ENCODE measurements at places on chromosomes 12 and 14. TPM values are rescaled to one million over a fixed set of nuclear protein-coding genes. Genes with fewer than 3 reads are reported as not detected.

DNA sequence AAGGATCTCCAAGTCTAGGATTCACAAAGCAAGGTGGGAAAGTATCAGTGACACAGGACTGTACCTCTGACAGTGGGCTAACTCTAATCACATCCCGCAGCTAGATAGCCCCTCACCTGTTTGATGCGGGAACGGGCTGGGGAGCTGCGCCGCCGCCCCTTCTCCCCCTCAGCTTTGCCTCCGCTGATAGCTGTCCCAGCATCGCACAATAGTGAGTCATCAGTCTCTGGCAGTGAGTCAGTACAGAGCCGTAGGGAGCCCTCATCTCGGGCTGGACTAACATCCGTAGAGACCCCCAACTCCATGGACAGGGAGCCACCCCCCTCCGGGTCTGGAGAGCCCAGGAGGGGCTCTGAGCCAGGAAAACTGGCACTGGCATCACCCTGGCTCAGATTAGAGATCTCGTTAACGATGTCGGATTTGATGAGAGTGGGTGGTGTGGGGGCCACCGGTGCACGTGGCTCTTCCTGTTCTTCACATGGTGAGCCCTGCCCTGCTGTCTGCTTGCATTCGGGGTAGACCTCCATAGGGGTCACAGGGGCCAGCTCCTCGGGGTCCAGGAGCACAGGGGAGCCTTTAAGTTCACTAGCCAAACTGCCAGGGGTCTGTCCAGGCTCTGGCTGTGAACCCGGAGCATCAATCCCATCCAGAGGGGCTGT, 10.9 kb downstream of the KMT2D start:
- H3K4me1 ChIP-seq, result no peaks in the 10 kb centered on the region
- no peak overlapping the region for H3K4me3 ChIP-seq
- peaks cover 27% of the 10 kb centered on the region for H3K36me3 ChIP-seq

- no peak for DNase-seq
- H3K4me3 ChIP-seq, result no peak overlapping the region
- no peak overlapping the region for H3K27ac ChIP-seq
- no peaks in the 10 kb centered on the region for H3K27me3 ChIP-seq
- H3K36me3 ChIP-seq, result no peaks in the 10 kb centered on the region
These were observed 246.3 kb downstream of the PRKD1 start for GRCh38 chr14:29681316-29681715.

DNA sequence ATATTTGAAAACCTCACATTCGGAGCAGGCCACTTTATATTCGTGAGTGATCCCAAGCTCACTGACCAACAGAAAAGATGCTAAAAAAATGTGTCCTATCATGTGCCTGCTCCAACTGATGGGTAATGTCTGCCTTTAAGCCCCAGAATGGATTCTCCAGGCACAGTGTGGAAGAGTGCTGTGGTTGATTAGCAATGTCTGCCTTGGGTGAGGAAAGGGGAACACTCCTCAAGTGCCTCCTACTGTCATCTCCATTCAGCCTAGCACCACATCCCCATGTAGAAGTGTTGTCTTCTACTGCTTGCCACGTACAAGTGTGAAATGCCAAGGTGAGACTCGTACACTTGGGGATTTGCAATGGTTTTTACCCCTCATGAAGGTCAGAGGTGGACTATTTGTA, 199.3 kb downstream of the SLC41A2 start:
- H3K36me3 ChIP-seq, result no peaks in the 10 kb centered on the region
- H3K27ac ChIP-seq, result no peak overlapping the region
- no peaks in the 10 kb centered on the region for H3K4me1 ChIP-seq
- H3K27me3 ChIP-seq, result no peaks in the 10 kb centered on the region
- H3K4me3 ChIP-seq, result no peak overlapping the region

DNA sequence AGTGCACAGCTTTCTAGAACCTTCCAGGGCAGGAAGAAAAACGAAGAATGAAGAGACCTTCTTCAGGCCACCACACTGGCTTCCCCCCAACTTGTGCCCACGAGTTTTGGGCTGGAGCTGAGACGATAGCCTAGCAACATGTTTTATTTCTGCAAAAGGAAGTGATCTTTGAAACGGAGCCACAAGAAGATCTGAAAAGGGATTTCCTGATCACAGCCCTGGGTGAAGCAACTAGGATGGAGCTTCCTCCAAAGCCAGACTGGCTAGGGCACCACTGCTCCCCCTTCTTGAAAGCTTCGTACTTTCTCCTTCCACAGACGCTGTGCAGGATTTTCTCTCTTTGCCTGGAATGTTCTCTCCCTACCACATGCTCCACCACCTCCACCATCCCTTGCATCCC, 418.3 kb downstream of the MED13L start:
- H3K27ac ChIP-seq, result no peak overlapping the region
- no peaks in the 10 kb centered on the region for H3K36me3 ChIP-seq
- H3K4me3 ChIP-seq, result no peak overlapping the region
- H3K4me1 ChIP-seq, result no peaks in the 10 kb centered on the region

DNA sequence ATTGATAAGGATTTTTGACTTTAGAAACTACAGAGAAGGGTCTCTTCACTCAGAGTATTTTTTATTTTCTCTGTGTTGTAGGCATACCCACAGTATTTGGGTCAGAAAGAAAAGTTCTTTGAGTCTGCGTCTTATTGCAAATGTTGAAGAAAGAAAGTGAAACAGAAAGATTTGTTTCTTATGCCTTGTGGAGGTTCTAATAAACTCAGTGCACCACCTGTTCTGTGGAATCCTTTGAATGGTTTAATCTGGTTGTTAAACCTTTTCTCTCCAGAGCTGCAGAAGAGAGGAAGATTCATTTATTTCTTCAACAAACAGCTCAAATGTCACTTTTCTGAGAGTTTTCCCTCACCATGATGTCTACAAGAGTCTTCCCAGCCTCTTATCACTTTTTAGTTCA, 146.6 kb upstream of the PLEKHG7 start:
- H3K4me3 ChIP-seq, result no peak overlapping the region
- DNase-seq, result no peak
- H3K27ac ChIP-seq, result no peak overlapping the region
- no peaks in the 10 kb centered on the region for H3K27me3 ChIP-seq
- H3K36me3 ChIP-seq, result no peaks in the 10 kb centered on the region

- no peaks in the 10 kb centered on the region for H3K36me3 ChIP-seq
- H3K27ac ChIP-seq, result no peak overlapping the region
- H3K4me1 ChIP-seq, result no peaks in the 10 kb centered on the region
These were observed 125.2 kb downstream of the MED13L start for GRCh38 chr12:116152268-116152667.

GRCh38 chr12:91920276-91920675, 225.4 kb downstream of the BTG1 start:
- H3K27ac ChIP-seq, result no peak overlapping the region
- no peak for DNase-seq
- H3K4me3 ChIP-seq, result no peak overlapping the region

GRCh38 chr12:237026-237815, 23.3 kb upstream of the SLC6A12 start:
- no peaks in the 10 kb centered on the region for H3K36me3 ChIP-seq
- DNase-seq, result peak; percentile 56
- no peak overlapping the region for H3K27ac ChIP-seq
- H3K4me3 ChIP-seq, result no peak overlapping the region
- H3K4me1 ChIP-seq, result no peaks in the 10 kb centered on the region
- H3K27me3 ChIP-seq, result no peaks in the 10 kb centered on the region

- no peaks in the 10 kb centered on the region for H3K36me3 ChIP-seq
- DNase-seq, result no peak
- H3K4me1 ChIP-seq, result peaks cover 3% of the 10 kb centered on the region
- peak overlapping the region; percentile 87 for H3K4me3 ChIP-seq
These were observed 1.6 kb downstream of the MARK3 start for GRCh38 chr14:103386713-103387329.

DNA sequence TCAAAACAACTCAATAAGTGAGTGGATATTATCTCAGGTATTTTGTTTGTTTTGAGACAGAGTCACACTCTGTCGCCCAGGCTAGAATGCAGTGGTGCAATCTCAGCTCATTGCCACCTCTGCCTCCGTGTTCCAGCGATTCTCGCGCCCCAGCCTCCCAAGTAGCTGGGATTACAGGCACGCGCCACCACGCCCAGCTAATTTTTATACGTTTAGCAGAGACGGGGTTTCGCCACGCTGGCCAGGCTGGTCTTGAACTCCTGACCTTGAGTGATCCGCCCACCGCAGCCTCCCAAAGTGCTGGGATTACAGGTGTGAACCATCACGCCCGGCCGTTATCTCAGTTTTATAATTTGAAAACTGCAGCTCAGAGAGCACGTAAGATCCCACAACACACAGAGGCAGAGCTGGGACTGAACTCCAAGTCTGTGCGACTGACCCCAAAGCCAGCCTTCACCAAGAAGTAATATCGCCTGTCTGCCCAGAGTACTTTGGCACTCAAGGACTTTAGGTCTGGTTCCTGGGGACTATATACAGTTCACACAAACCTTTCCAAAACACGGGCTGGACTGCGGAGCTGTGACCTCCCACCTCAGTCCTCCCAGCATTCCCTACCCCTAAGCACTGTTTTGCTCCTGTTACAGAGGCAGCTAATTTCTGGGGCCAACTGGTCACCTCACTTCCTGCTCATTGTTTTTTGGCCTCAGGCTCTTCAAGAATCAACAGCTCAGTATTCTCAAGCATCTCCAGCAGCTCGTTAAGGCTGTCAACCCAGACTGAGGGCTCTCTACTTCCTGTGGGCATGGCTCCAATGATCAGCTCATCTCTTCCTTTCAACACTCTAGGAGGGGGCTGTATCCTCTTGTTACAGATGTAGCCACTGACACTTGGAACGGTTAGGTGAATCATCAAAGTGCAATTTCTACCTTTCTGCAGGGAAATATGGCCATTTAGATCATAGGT, 22.5 kb downstream of the TESC start:
- no peak for DNase-seq
- H3K4me3 ChIP-seq, result no peak overlapping the region
- H3K27me3 ChIP-seq, result no peaks in the 10 kb centered on the region
- no peak overlapping the region for H3K27ac ChIP-seq

- no peaks in the 10 kb centered on the region for H3K4me1 ChIP-seq
- no peaks in the 10 kb centered on the region for H3K36me3 ChIP-seq
- no peaks in the 10 kb centered on the region for H3K27me3 ChIP-seq
These were observed 544 bp upstream of the TDP1 start for GRCh38 chr14:89955022-89955744.

DNA sequence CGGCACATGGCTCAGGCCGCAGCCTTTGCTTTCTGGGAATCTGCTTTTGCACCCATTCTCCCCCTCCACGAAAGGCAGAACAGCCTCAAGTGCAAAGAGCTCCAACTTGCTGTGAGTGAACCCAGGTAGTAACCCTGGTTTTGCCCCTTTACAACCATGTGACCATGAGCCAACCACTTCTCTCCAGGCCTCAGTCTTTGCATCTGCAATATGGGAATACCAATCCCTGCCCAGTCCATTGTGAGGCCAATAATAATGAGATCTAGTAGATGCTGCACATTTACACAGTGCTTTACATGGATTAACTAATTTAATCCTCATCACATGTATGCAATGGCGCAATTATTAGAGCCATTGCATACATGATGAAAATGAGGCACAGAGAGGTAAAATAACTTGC, 108.9 kb upstream of the MYL2 start:
- no peak for DNase-seq
- peaks cover 20% of the 10 kb centered on the region for H3K27me3 ChIP-seq
- H3K27ac ChIP-seq, result no peak overlapping the region
- no peaks in the 10 kb centered on the region for H3K36me3 ChIP-seq

GRCh38 chr12:47422611-47423010, 283.2 kb downstream of the RPAP3 start:
- DNase-seq, result no peak
- no peak overlapping the region for H3K27ac ChIP-seq
- no peaks in the 10 kb centered on the region for H3K36me3 ChIP-seq
- no peak overlapping the region for H3K4me3 ChIP-seq
- H3K4me1 ChIP-seq, result no peaks in the 10 kb centered on the region

DNA sequence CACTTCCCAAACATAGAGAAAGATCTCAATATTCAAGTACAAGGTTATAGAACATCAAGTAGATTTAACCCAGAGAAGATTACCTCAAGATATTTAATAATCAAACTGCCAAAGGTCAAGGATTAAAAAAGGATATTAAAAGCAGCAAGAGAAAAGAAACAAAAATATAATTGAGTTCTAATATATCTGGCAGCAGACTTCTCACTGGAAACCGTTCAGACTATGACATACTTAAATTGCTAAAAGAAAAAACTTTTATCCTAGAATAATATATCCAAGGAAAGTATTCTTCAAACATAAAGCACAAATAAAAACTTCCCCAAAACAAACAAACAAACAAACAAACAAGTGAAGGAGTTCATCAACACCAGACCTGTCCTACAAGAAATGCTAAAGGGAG, 92.4 kb downstream of the FSCB start:
- no peaks in the 10 kb centered on the region for H3K4me1 ChIP-seq
- no peaks in the 10 kb centered on the region for H3K36me3 ChIP-seq

DNA sequence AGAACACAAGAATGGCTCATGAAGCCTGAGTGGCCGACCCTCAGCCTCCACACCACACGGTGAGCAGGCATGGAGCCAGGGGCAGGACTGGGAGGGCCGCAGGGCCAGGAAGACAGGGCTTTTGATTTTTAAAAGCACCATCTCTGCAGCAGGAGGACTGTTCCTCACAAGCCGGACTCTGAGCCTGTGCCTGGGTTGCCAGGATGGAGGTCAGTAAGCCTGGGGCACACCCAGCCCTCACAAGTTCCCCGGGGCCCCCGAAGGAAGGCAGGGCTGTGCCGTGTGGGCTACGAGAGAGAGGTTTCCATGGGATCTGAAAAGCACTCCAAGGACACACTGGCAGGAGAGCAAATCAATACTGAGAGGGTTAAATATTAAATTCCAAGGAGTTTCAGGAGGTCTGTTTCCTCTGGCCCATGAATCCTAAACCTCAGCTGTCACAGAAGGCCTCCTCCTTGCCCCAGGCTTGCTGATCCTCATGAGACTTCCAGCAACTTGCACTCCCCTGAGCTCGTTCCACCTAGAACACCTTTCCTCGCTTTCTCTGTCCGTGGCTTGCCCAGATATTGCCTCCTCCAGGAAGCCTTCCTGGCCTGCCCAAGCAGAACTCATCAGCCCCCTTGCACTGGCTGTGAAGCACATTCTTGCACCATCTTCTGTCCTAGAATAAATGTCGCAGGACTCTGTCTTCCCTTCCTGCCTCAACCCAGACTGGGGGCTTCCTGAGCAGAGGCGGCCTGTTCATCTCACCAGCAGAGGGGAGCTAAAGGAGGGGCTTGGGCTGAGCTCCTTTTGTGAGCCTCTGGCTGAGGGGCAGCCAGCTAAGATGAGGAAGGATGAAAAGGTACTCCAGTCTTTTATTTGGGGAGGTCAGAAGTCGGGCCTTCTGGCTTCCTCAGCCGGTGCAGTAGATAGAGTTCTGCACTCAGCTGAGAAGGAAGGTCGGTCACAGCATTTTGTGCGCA, 64.6 kb downstream of the CCDC88C start:
- H3K4me1 ChIP-seq, result no peaks in the 10 kb centered on the region
- no peak for DNase-seq
- no peaks in the 10 kb centered on the region for H3K36me3 ChIP-seq
- no peaks in the 10 kb centered on the region for H3K27me3 ChIP-seq

- no peaks in the 10 kb centered on the region for H3K4me1 ChIP-seq
- peaks cover 37% of the 10 kb centered on the region for H3K36me3 ChIP-seq
- DNase-seq, result no peak
- H3K27ac ChIP-seq, result no peak overlapping the region
- H3K4me3 ChIP-seq, result no peak overlapping the region
These were observed 16.8 kb upstream of the TDG start for GRCh38 chr12:103948746-103949406.

GRCh38 chr12:32290411-32290810, 108.9 kb upstream of the FGD4 start:
- H3K36me3 ChIP-seq, result no peaks in the 10 kb centered on the region
- H3K4me3 ChIP-seq, result no peak overlapping the region
- no peak overlapping the region for H3K27ac ChIP-seq
- H3K4me1 ChIP-seq, result no peaks in the 10 kb centered on the region

GPR162 gene
- total RNA-seq, result 1.9 TPM

FGD6 gene
- 9.8 TPM for total RNA-seq

YARS2 gene
- 28.0 TPM for total RNA-seq

IL26 gene
- total RNA-seq, result not detected

TOX4 gene
- 71.8 TPM for total RNA-seq

ERP27 gene
- total RNA-seq, result 0.52 TPM

CCDC175 gene
- 0.32 TPM for total RNA-seq

TEX52 gene
- total RNA-seq, result not detected

CCDC177 gene
- not detected for total RNA-seq

SMIM41 gene
- total RNA-seq, result 0.30 TPM
